ENCODE measurements at places on chromosomes 16 and 17. TPM values are rescaled to one million over a fixed set of nuclear protein-coding genes. Genes with fewer than 3 reads are reported as not detected.

SLC43A2 gene
- 6.8 TPM for polyA plus RNA-seq

TNP2 gene
- not detected for polyA plus RNA-seq

CNTD1 gene
- polyA plus RNA-seq = 0.38 TPM

TGFB1I1 gene
- 29.5 TPM for polyA plus RNA-seq

LGALS9B gene
- not detected for polyA plus RNA-seq

ABHD15 gene
- polyA plus RNA-seq = 8.2 TPM

DNA sequence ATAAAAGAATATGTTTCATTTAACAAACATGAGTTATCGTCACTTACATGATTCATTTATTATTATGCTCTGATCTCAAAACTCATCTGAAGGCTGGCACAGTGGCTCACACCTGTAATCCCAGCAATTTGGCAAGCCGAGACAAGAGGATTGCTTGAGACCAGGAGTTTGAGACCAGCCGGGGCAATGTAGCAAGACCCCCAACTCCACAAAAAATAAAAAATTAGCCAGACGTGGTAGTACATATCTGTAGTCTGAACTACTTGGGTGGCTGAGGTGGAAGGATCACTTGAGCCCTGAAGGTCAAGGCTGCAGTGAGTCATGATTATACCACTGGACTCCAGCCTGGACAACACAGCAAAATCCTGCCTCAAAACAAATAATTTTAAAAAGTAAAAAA lies 16.0 kb downstream of the APPBP2 start:
- H3K27me3 ChIP-seq = no peaks in the 10 kb centered on the region
- peaks cover 7% of the 10 kb centered on the region for H3K4me1 ChIP-seq
- no peak overlapping the region for H3K27ac ChIP-seq
- no peak overlapping the region for H3K4me3 ChIP-seq

GRCh38 chr16:49788986-49789385 lies 66.9 kb downstream of the ZNF423 start:
- peak overlapping the region; percentile 37 for H3K27ac ChIP-seq
- no peak for DNase-seq
- no peak overlapping the region for H3K4me3 ChIP-seq
- no peaks in the 10 kb centered on the region for H3K4me1 ChIP-seq
- H3K36me3 ChIP-seq = no peaks in the 10 kb centered on the region
- H3K27me3 ChIP-seq = no peaks in the 10 kb centered on the region

GRCh38 chr16:2857451-2858244 lies at the start of gene PRSS22:
Gene PRSS22, minus strand, starts transcription at chr16:2858170. Its CDS starts 66 bp downstream, at chr16:2858104.
- H3K27ac ChIP-seq = no peak within 1 kb of the TSS
- peaks cover 8% of the 10 kb centered on the region for H3K4me1 ChIP-seq
- H3K27me3 ChIP-seq = peaks cover 47% of the 10 kb centered on the region
- no peak for DNase-seq

- peaks cover 5% of the 10 kb centered on the region for H3K4me1 ChIP-seq
- no peak overlapping the region for H3K4me3 ChIP-seq
These were observed 5.1 kb downstream of the TMEM235 start for GRCh38 chr17:78236362-78237127.

DNA sequence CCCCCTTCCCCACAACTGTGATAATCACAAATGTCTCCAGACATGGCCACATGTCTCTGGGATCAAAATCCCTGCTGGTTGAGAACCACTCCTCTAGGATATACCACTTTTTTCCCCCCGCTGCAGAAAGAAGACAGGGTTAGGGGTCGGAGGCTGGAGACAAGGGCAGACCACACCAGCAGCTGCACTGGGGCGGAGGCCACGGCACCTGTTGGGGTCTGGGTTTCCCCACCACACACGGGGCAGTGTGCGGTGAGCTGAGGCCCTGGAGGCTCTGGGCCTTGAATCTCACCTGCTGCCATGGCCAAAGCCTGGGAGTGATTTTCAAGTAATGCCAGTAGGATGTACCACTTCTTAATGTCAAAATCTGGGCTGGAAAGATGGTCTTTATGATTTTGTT lies 320.5 kb downstream of the SNX29 start:
- no peak for DNase-seq
- no peaks in the 10 kb centered on the region for H3K4me1 ChIP-seq
- no peak overlapping the region for H3K27ac ChIP-seq
- no peaks in the 10 kb centered on the region for H3K27me3 ChIP-seq
- no peaks in the 10 kb centered on the region for H3K36me3 ChIP-seq
- no peak overlapping the region for H3K4me3 ChIP-seq

GRCh38 chr17:45022288-45022648 lies 29.2 kb downstream of the DCAKD start:
- H3K27ac ChIP-seq = no peak overlapping the region
- peaks cover 32% of the 10 kb centered on the region for H3K4me1 ChIP-seq
- peaks cover 10% of the 10 kb centered on the region for H3K36me3 ChIP-seq
- H3K4me3 ChIP-seq = peak overlapping the region; percentile 46
- DNase-seq = no peak

GRCh38 chr16:77306075-77306474 lies 106.9 kb downstream of the SYCE1L start:
- no peak for DNase-seq
- no peaks in the 10 kb centered on the region for H3K4me1 ChIP-seq
- no peaks in the 10 kb centered on the region for H3K36me3 ChIP-seq
- H3K27ac ChIP-seq = no peak overlapping the region
- no peaks in the 10 kb centered on the region for H3K27me3 ChIP-seq
- no peak overlapping the region for H3K4me3 ChIP-seq

DNA sequence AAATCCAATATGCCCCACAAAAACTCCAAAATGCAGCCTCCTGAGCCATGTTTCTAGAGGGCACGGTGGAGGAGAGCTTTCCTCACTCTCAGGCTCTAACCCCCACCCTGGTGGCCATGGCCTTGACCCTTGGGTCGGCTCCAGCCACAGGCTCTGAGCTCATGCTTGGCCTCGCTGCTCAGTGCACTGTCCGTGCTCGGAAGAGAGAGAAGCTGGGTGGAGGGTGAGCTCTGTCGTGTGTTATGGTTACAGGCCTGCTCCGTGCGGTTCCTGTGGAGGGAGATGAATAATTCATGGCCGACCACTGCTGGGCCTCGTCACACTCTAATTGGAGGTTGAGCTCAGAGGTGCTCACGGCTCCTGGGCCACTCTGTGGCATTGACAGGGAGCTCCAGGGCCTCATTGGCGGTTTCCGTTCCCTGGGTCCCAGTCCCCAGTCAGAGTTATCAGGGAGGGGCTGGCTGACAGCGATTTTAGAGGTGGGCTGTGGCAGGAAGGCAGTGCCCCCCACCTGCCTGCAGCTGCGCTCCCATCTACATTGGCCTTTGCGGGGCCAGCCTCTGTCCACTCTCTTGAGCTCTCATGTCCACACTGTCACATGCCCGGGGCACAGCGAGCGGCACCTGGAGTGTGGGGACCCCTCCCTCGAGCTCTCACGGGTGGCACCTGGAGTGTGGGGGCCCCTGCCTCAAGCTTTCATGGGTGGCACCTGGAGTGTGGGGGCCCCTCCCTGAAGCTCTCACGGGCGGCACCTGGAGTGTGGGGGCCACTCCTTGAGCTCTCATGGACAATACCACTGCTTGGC lies 24.9 kb downstream of the ACSF3 start:
- H3K36me3 ChIP-seq = peaks cover 67% of the 10 kb centered on the region
- H3K27ac ChIP-seq = no peak overlapping the region
- no peaks in the 10 kb centered on the region for H3K27me3 ChIP-seq
- DNase-seq = peak; percentile 33
- no peak overlapping the region for H3K4me3 ChIP-seq

- peaks cover 94% of the 10 kb centered on the region for H3K36me3 ChIP-seq
- peaks cover 12% of the 10 kb centered on the region for H3K4me1 ChIP-seq
- H3K27ac ChIP-seq = no peak overlapping the region
- DNase-seq = no peak
These were observed 89.5 kb downstream of the CYTH1 start for GRCh38 chr17:78692460-78693010.

GRCh38 chr17:18191236-18191667 lies 7.6 kb downstream of the ALKBH5 start:
- H3K27me3 ChIP-seq = no peaks in the 10 kb centered on the region
- DNase-seq = peak; percentile 57
- peaks cover 19% of the 10 kb centered on the region for H3K36me3 ChIP-seq

GRCh38 chr16:4733747-4734062 lies 366 bp downstream of the ANKS3 start:
- H3K36me3 ChIP-seq = peaks cover 15% of the 10 kb centered on the region
- peak overlapping the region; percentile 99 for H3K4me3 ChIP-seq
- peak overlapping the region; percentile 90 for H3K27ac ChIP-seq
- no peak for DNase-seq

GRCh38 chr17:78176548-78177025 lies 8.2 kb downstream of the SYNGR2 start:
- H3K36me3 ChIP-seq = no peaks in the 10 kb centered on the region
- peak; percentile 89 for DNase-seq
- no peaks in the 10 kb centered on the region for H3K27me3 ChIP-seq
- peaks cover 51% of the 10 kb centered on the region for H3K4me1 ChIP-seq
- no peak overlapping the region for H3K27ac ChIP-seq

- no peak overlapping the region for H3K27ac ChIP-seq
- H3K36me3 ChIP-seq = no peaks in the 10 kb centered on the region
- H3K4me1 ChIP-seq = no peaks in the 10 kb centered on the region
- H3K27me3 ChIP-seq = peaks cover 4% of the 10 kb centered on the region
These were observed 46.6 kb upstream of the MED13 start for GRCh38 chr17:62111562-62112171.

DNA sequence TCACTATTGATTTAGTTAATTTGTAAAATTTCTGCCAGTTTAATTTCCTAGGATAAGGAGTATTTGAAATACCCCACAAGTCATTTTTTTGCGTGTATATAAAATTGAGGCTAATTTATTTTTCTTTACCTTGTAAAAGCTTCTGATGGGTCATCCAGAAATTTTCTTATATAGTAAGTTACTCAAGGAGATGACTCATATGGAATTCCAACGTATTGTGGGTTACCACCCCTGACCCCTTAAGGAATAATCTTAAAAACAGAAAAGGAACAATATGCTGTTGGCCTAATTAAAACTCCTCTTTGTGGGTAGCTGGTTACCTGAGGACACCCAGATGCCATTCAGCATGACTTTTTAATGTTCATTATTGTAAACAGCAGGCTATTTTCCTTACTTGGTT lies 13.6 kb downstream of the HEATR6 start:
- H3K27me3 ChIP-seq = no peaks in the 10 kb centered on the region
- no peaks in the 10 kb centered on the region for H3K4me1 ChIP-seq
- H3K4me3 ChIP-seq = no peak overlapping the region

- peaks cover 92% of the 10 kb centered on the region for H3K36me3 ChIP-seq
- no peaks in the 10 kb centered on the region for H3K27me3 ChIP-seq
- no peaks in the 10 kb centered on the region for H3K4me1 ChIP-seq
- peak; percentile 57 for DNase-seq
These were observed 74.0 kb downstream of the SEC14L1 start for GRCh38 chr17:77214743-77215142.

DNA sequence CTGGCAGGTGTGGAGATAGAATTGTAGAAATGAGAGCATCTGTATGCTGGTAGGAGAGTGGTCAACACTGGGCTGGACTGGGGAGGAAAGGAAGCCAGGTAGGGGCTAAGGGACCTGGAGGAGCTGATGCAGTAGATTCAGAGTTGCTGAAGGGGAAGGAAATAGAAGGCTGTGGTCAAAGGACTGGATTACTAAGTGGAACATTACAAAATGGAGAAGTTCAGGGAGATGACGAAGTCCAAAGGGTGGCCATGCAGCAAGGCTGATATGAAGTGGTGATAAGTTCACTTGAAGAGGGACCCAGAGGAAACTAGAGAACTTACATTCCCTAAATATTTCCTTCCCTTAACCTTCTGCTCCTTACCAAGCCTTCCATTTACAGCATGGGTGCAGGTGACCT lies 8.6 kb upstream of the CCL2 start:
- H3K27ac ChIP-seq = no peak overlapping the region
- H3K4me1 ChIP-seq = peaks cover 54% of the 10 kb centered on the region
- no peak for DNase-seq
- no peaks in the 10 kb centered on the region for H3K27me3 ChIP-seq

GRCh38 chr17:58960068-58960467 lies 146.6 kb downstream of the TRIM37 start:
- no peaks in the 10 kb centered on the region for H3K4me1 ChIP-seq
- no peak overlapping the region for H3K4me3 ChIP-seq
- no peak for DNase-seq
- no peaks in the 10 kb centered on the region for H3K36me3 ChIP-seq
- no peaks in the 10 kb centered on the region for H3K27me3 ChIP-seq

- H3K36me3 ChIP-seq = no peaks in the 10 kb centered on the region
- peak overlapping the region; percentile 81 for H3K4me3 ChIP-seq
- no peak for DNase-seq
- no peaks in the 10 kb centered on the region for H3K27me3 ChIP-seq
These were observed 1.3 kb downstream of the HID1 start for GRCh38 chr17:74971069-74971841.

DNA sequence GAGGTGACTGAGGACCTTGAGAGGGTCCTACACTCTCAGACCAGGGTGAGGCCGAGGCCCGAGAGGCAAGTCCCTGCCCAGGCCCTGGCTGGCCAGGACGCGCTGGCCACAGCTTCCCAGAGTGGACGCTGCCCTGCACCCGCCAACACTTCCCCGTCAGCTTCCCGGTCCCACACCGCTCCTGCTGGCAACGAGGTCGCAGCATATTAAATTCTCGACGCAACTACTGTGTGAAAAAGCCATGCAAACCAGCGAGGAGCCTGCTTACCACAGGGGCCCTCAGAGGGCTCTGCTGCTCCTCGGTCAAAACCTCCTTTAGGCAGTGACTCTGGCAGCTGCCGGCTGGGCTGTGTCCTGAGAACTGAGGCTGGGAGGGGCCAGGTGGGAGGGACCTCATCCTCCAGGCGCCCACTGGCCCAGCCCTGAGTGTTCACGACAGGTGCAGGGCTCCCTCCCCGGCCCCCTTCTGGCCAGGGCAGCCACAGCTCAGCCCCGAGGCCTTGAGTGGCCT lies 2.1 kb upstream of the TEX19 start:
- no peaks in the 10 kb centered on the region for H3K36me3 ChIP-seq
- no peak overlapping the region for H3K4me3 ChIP-seq
- H3K27ac ChIP-seq = no peak overlapping the region
- no peak for DNase-seq
- H3K4me1 ChIP-seq = no peaks in the 10 kb centered on the region

DNA sequence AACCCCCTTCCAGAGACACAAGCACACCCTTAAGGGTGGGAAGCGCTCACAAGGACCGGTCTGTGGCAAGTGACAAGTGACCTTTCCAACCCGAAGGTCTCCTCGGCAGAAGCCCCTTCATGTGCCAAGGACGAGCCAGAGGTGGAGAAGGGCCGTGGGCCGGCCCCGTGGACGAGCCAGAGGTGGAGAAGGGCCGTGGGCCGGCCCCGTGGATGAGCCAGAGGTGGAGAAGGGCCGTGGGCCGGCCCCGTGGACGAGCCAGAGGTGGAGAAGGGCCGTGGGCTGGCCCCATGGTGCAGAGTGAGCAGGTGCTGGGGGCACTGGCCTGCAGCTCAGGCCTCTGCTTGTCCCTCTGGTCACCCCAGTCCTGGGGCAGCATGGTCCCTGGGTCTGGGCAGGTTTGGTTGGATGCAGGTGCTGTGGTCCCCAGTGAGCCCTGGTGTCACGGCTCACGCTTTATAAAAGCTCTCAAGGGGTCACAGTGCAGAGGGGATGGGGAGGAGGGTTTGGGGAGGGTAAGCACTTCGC lies 45.6 kb downstream of the CBFA2T3 start:
- H3K36me3 ChIP-seq = no peaks in the 10 kb centered on the region
- H3K27ac ChIP-seq = no peak overlapping the region
- H3K4me3 ChIP-seq = no peak overlapping the region

GRCh38 chr17:42660692-42661345 lies 1.7 kb downstream of the TUBG2 start:
- no peak overlapping the region for H3K4me3 ChIP-seq
- no peak for DNase-seq
- H3K27me3 ChIP-seq = no peaks in the 10 kb centered on the region
- H3K36me3 ChIP-seq = peaks cover 25% of the 10 kb centered on the region
- peaks cover 3% of the 10 kb centered on the region for H3K4me1 ChIP-seq

GRCh38 chr17:57902117-57902799 lies 52.4 kb upstream of the MRPS23 start:
- H3K4me1 ChIP-seq = peaks cover 96% of the 10 kb centered on the region
- H3K27me3 ChIP-seq = no peaks in the 10 kb centered on the region
- DNase-seq = peak; percentile 20
- peak overlapping the region; percentile 74 for H3K27ac ChIP-seq
- no peak overlapping the region for H3K4me3 ChIP-seq
- H3K36me3 ChIP-seq = no peaks in the 10 kb centered on the region
